Central memory CD4-positive, alpha-beta T cell (primary cell): ENCODE measurements at places on chromosomes 5 and 9.

GRCh38 chr9:7510199-7510598, 289.4 kb downstream of the DMAC1 start:
- DNase-seq, result no peak

DNA sequence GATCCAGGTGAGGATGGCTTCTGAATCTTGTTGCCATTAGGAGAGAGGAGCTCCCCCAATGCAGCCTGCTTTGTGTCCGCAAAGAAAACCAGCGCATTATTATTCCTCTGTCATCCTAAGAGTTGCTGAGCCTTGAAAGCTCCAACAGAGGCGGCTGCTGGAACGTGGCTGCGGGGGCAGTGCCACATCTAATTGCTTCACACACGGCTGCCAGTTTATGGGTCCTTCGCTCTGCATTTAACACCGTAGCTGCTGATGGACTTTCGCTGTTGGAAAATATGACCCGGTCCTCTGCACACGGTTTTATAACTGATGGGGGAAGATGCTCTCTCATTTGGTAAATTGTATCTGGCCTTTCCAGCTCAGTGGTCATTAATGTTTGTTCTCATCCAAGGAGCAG, 38.0 kb downstream of the ZNF622 start:
- DNase-seq, result no peak

- DNase-seq, result no peak
Measured at GRCh38 chr5:52925001-52925400, 64.2 kb upstream of the ITGA2 start.

DNA sequence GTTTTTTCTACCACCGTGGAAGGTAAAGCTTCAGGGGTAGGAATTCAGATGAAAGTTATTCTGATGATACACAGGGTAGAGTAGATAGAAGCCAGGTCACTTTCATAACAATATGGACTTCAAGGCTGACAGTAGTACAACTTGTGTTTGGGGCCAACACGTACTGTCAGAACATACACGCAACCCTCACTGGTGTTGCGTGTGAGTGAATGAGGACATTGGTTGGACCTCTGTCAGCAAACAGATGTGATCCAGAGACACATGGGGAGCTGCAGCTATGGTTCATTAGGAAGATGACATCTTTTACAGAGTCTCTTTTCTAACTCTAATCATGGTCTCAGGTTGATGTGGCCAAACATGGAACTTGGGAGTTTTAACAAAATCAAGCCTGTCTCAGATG, 70.1 kb upstream of the MOCS2 start:
- no peak for DNase-seq

GRCh38 chr9:126532489-126532888, 81.2 kb upstream of the LMX1B start:
- DNase-seq, result no peak

DNA sequence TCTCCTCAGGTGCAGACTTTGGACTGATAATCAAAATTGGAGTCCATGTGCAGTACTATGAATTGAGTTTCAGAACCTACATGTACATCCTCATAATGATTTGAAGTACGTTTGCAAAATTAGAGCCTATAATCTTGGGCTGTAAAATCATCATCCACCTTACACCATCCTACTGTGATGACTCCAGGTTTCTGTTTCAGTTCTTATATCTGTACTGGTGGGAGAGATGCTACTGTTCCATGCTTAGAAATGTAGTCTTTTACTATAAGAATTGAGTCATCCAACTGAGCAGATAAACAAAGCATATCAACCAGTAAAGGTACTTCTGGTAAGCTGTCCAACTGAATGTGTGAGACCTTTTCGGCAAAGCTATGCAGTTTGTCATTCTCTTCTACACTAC, 586.3 kb upstream of the FAM174A start:
- DNase-seq, result no peak

- no peak for DNase-seq
Measured at GRCh38 chr5:2848619-2849018, 97.1 kb upstream of the IRX2 start.

- DNase-seq, result peak; percentile 39
Measured at GRCh38 chr5:154756868-154757813, 2.0 kb downstream of the LARP1 start.

GRCh38 chr5:40240111-40240510, 439.6 kb upstream of the PTGER4 start:
- DNase-seq, result no peak

DNA sequence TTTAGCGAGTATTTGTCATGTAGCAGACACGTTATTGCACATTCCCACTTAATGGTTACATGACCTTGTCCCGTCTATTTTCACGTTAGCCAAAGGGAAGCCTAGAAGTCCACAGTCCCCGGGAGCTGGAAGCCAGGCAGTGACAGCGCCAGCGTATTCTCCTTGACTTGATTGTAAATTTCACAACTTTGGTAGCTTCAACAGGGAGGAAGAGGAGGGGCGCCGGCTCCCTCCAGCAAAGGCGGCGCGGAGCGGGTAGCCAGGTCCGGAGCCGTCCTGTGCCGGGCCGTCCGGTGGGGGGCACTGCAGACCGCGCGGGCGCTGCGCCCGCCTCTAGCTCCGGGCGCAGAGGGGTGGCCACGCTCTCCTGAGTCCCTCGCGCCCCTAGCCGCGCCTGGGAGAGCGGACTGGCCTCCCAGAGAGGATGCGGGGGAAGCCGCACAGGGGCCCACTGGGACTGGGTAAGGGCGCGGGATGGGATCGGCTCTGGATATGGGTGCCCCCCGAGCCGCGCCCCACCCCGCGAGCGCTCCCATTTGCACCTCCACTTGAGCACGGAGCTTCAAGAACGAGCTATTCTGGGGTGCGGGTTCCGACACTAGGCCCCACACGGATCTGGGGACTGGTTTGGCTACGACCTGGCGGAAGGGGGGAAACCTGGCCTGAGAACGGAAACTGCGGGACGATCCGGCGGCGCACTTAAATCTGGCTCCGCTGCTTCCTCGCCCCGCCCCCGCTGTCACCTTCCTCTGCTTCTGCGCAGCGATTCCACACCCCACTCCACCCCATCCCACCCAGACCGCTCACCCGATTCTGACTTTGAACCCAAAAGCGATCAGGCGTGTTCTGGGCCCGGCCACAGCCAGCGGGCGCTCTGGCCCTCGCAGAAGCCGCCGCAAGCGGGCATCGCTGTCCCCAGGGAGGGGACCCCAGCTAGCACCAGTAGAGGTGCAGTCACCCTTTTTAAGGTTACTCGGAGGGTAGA, 23.8 kb downstream of the KLF4 start:
- no peak for DNase-seq

DNA sequence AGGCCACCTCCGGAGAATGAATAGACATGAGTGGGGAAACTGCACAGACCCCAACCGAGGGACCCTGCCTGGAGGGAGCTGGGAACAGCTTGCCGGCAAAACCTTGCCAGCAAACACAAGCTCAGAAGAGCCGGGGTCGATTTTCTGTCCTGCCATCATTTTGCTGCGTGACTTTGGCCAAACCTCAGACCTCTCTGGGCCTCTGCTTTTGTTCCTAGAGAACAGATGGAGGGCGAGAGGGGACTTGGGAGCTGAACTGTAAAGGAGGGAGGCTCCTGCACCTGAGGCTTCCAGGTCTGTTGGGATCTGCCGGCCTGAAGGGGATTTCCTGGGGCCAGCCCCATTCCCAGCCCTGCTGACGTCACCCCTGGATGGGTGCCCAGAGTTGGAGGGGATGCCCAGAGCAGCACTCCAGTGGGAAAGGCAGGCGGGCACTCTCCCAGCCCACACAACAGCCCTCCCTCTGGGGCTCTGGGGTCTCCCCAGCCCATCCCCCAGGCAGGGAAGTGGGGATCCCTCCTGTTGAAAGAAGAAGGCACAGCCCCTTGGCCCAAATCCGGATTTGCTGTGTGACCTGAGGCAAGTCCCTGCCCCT, 40.4 kb upstream of the SYNPO start:
- DNase-seq, result no peak

DNA sequence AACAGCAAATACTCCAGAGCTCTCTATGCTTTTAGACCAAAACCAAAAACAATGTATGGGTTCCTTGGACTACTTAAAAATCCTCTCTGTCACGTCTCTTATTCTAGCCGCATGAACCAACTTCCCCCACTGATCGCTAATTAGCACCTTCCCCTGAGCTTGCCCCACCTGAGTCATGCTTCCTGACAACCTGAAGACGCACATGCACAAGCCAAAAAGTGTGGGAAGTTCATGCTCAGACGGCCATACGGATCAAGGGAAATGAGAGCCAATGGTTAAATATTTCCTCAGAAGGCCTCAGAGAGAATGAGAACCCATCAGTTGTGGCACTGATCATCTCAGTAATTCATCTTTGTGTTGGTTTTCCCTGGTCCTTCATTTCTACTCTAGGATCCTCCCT, 199.7 kb downstream of the BNC2 start:
- no peak for DNase-seq

GRCh38 chr9:68919661-68920060, 94.3 kb downstream of the PRKACG start:
- DNase-seq, result no peak

GRCh38 chr5:150278046-150278730, 11.4 kb downstream of the CAMK2A start:
- DNase-seq, result no peak

DNA sequence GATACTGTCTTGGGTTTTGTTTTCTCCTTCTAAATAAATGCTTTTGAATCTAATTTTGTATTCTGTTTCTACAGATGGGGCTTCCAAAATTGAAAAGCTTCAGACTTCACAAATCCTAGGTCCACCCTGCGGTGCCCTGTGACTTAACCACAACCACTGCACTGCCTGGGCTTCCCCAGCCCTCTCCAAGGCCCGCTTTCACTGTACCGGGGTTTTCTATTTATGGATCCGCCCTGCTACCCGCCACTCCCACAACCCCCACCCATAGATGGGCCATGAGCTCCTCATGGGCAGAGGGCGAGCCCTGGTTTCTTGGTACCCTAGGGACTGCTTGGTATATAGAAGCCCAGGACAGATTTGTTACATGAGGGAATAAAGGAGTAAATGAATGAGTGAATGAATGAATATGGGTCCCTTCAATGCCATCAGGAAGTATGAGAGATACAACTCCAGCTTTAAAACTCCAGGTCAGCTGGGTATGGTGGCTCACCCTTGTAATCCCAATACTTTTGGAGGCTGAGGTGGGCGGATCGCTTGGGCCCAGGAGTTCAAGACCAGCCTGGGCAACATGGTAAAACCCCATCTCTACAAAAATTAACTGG, 39.8 kb upstream of the NEK6 start:
- no peak for DNase-seq

GRCh38 chr5:171715551-171715950, 70.1 kb upstream of the SMIM23 start:
- DNase-seq, result no peak

GRCh38 chr5:176875014-176875550, 24.1 kb downstream of the HK3 start:
- no peak for DNase-seq

DNA sequence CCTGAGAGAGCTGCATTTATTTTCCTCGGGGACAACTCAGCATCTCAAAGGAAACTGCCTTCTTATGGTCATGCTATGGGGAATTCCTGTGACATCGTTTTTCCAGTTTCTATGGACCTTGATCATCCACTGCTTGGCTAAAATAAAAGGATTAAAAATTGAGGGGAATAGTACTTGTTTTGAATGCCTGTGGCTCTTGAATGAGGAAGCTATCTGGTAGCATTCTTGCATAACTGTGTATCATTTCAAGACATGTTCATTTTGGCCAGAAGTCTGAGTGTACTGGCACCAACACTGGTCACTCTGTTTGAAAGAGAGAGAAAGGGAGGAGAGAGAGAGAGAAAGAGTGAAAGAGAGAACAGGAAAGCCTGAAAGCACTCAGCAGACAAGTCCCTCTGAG, 116.7 kb downstream of the DOCK2 start:
- no peak for DNase-seq

DNA sequence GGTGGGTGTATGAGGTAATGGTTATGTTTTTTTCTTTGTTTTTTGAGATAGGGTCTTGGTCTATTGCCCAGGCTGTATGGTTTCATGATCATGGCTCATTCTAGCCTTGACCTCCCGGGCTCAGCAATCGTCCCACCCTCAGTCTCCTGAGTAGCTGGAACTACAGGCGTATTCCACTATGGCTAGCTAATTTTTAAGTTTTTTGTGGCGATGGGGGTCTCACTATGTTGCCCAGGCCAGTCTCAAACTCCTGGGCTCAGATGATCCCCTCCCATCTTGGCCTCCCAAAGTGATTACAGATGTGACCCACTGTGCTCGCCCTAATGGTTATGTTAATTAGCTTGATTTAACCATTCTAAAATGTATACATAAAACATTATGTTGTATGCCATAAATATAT, 5.6 kb downstream of the CNTLN start:
- DNase-seq, result no peak

DNA sequence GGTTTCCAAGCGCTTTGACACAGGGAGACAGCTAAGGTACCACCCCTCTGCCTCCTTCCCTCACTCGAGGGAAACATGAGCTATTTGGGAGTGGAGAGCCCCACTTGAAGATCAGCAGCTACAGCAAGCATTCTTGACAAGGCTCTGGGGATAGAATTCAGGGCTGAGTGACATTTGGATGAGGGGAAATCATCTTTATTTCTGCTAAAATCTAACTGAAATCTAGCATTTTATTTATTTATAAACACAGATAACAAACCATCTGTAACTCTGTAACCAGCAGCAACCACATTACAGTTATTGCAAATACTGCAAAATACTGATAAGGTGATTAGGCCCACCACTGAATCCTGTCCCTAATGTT, 22.4 kb downstream of the RNF130 start:
- no peak for DNase-seq

- DNase-seq, result no peak
Measured at GRCh38 chr9:215631-216155, 1.0 kb downstream of the DOCK8 start.

- no peak for DNase-seq
Measured at GRCh38 chr9:94644543-94644942, 5.2 kb upstream of the FBP1 start.

GRCh38 chr5:75651575-75652238, 40.5 kb downstream of the ANKDD1B start:
- no peak for DNase-seq

- peak; percentile 6 for DNase-seq
Measured at GRCh38 chr5:90940227-90940995, 381.8 kb downstream of the ADGRV1 start.

GRCh38 chr9:36023260-36024048, 13.3 kb upstream of the RECK start:
- peak; percentile 61 for DNase-seq

DNA sequence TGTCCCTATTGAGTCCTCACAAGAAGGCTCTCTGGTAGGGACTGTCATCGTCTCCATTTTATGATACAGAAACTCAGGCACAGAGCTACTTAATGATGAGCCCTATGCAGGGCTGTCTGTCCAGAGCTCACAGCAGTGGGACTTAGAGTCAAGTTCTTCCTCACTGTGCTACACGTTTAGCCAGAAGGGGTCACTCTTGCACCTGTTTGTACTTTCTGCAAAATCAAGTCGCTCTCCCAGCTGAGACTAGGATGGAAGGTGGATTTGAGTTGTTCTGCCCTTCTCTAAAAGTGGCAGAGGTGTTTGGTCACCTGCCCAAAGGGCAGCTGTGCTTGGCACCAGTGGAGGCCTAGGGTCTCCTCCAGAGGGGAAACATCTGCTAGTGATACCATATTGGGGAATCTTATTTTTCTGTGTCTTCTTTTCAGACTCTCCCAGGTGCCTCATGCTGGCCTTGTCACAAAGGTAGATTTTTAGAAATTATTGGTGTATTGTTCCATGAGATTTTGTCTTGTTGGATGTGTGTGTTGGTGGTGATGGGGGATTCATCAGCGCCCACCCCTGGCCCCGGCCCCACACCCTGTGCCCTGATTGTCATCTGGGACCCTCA, 104.2 kb downstream of the PPARGC1B start:
- DNase-seq, result peak; percentile 36
